ENCODE measurements at places on chromosomes 7 and 10.

- DNase-seq, result no peak
These were observed 150.4 kb downstream of the PARD3 start for GRCh38 chr10:34664706-34665105.

DNA sequence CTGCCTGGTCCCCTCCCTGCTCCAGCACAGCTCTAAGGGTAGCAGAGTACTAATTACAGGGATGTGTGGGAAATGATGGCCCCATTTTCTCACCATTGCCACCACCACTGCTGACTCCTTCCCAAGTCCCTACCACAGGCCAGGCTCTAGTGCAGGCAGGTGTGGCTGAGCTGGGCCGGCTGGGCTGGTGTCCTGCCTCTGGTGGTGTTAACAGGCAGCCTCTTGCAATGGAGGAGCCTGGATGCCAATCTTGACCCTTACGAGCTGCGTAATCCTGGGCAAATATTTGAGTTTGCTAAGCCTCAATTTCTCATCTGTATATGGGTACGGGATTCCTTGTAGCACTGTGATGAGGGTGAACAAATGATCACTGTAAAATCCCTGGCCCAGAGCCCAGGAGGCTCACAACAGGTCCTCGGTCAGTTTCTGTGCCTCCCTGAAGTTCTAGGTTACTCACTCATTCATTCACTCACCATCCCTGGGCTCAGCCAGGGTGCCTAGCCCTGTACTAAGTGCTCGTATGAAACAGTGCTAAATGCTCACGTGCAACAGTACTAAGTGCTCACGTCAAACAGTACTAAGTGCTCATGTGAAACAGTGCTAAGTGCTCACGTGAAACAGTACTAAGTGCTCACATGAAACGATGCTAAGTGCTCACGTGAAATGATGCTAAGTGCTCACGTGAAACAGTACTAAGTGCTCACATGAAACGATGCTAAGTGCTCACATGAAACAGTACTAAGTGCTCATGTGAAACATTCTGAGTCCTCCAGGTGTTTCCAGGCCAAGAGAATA lies 2.3 kb upstream of the FZD9 start:
- DNase-seq, result no peak

DNA sequence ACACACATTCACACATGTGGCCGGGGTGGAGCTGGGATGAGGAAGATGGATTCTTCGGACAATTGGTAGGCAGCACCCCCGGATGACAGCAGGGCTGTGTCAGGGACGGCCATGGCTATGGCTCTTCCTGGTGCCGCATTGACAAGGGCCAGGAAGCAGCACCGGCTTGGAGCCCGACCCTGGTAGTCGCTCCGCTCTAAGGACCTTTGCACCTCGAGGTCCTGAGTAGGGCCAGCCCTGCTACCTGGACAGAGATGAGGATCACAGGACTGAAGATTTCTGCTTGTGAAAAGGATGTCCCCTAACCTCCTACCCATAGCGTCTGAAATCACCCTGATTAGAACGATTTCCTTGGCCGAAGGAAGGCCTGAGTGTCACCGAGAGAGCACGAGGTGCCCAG lies 134.1 kb downstream of the ADARB2 start:
- no peak for DNase-seq

DNA sequence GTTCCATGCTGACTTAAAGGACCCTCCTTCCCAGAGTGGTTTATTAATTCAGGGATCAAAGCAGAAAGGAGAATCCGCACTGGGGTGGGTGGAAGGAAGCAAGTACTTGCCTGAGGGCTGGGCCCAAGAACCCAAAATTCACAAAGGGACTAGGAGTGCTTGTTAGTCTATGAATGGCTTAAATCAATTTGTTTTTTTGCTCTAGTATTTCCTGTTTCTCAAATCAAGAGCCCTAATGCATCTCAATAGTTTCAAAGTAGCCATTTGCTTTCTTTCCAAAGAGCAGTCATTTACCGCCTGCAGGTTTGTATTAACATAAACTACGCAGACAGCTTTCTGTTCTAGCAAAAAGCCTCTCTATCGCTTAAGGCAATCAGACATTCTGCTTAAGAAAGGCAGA lies 44.2 kb upstream of the SLC35G1 start:
- DNase-seq, result no peak

- no peak for DNase-seq
These were observed 122.0 kb downstream of the ADARB2 start for GRCh38 chr10:1615186-1615954.

- DNase-seq, result no peak
These were observed 11.6 kb upstream of the SNX10 start for GRCh38 chr7:26280097-26280496.

GRCh38 chr10:28947171-28947570 lies 269.9 kb downstream of the BAMBI start:
- no peak for DNase-seq

DNA sequence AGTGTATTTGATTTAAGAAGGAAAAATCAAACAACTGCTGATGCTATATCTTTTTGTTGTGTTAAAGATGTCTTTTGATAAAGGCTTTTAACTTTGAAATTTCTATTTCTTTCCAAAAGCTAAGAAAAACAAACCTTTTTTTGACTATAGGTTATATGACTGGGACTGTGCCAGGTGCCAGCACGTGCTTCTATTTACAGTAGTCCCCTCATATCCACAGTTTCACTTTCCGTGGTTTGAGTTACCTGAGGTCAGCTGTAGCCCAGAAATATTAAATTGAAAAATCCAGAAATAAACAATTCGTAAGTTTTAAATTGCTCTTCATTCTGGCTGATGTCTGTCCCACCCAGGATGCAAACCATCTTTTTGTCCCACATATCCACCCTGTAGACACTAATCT lies 104.3 kb downstream of the BBS9 start:
- no peak for DNase-seq

DNA sequence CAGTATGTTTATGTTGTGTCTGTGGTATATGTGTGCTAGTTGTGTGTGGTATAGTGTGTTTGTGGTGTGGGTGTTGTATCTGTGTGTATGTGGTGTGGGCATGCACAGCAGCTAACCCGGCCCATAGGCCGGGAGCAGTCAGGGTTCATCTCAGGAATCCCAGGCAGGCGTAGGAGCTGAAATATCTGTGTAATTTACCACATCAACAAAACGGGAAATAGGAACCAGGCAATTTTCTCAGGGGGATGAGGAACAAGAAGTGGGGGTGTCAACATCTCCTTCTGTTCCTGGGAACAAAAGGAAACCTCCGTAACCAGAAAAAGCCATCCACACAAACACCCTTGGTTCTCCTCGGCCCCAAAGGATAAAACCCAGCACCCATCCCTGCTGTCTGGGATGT lies 24.5 kb upstream of the ZNF488 start:
- peak; percentile 52 for DNase-seq

DNA sequence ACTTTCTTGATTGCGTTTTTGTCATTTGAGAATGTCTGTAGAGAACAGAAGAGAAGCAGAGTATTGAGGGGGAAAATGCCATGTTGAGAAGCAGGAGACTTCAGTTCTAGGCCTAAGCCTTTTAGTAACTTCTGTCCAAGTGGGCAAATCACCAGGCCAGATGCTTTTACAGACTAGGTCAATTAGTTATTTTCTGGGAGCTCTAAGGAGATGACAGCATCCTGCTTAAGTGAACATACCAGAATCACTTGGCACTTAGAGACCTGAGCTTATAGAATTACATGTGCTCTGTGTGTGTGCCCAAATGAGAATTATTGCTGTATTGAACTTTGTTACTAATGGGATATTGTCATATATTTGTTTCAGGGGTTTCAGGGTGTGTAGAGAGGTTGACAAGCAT lies 24.0 kb downstream of the AGK start:
- no peak for DNase-seq

DNA sequence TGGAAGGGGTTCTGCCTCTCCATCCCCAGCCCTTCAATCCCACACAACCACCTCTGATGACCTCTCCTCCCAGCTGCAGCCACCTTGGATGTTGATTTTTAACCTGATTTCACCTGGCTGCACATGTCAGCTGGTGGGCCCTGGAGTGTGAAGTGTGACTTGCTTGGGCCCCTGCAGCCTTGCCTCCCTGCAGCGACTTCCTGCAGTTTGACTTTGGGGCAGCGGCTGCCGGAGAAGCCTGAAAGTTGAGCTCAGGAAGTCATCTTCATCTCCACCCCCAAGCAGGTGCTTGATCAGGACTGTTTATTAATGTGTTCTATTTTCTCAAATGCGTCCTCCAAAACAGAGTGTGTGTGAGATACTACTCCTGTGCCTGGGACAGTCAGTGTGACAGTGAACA lies 675.2 kb upstream of the GALNT17 start:
- no peak for DNase-seq

DNA sequence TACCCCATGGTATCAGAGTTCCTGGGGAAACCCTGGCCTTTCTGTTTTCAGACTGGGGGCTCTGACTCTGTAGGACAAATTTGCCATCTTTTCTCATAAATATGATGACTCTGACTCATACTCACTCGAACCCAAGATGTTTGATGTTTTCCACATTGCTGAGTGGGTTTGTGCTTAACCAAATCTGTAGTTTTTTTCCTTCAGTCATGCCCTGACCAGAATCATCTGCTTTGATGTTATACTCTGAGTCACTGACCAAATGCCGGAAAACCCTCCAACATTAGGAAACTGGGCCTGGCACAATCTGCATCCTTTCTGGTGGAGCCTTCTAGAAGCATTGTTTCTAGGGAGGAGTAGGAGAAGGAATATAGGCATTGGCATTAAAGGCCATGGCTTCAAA lies 118.7 kb downstream of the C10orf105 start:
- DNase-seq, result peak; percentile 96

DNA sequence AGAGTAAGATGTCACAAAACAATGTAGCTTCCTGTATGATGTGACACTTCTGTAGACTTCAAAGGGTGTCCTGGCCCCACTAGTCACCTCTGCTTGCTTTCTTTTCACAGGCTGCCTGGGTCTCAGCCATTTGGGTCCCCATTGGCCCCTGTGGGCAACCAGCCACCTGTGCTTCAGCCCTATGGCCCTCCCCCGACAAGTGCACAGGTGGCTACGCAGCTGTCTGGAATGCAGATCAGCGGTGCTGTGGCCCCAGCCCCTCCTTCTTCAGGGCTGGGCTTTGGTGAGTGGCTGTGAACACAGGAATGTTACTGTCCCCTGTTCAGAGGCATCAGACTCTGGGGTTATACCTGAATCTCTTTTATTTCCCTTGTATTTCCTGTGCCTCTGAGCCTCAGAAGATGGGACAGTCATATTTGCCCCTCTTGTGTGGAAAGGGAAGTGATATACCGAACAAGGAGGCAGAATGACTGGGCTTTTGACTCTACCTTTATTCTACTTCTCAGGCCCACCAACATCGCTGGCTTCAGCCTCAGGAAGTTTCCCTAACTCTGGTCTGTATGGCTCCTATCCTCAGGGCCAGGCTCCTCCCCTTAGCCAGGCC lies 15.4 kb downstream of the SEC24C start:
- no peak for DNase-seq

DNA sequence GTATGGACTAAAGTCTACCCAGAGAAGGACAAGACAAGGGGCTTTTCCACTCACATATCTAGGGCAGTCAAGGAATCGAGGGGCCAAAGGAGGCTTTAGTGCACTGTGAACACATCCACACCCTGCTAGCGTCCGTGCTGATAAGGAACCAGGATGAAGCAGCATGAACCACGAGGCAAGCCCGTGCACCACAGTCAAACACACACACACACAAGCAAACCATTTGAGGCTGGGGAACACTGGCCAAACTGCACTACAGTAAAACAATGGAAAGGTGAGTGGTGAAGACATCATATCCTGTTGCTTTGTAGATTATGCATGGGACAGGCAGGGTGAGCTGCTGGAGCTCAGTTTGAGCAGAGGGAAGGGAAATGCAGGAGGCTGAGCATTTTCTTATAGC lies 177.4 kb upstream of the CDCA7L start:
- no peak for DNase-seq

DNA sequence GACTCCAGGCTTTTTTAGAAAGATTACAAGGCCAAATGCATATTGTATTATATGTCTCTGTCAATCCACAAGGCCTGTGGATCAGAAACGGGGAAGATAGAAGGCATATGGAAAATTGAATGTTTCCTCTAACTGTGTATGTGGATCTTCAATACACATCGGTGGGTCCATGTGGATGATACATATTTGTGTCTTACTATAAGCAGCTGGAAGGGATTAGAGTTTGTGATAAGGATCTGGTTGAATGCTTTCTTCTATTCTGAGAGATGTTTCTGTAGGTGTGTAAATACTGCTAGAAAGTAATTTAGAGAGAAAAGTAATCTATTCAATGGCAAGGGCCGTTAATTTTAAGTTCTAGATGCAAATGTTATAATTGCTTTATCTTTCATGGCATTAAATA lies 137.8 kb upstream of the AKR1E2 start:
- no peak for DNase-seq

DNA sequence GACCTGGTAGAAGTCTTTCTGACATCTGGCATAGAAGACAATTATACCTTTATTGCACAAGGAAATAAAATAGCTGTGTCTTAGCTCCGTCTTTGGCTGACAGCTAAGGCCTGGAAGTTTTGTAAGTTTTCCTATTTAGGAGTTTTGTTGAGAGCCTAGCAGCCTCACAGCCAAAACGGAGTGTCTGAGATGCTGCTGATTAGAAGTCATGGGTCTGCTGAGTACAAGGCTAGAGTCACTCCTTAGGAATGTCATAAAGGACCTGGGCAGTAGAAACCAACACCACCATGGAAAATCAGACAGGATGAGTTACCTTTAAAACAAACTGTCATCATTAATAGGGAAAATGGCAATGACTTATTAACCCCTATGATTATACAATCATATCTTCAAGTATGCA lies 442.5 kb downstream of the KCNMA1 start:
- DNase-seq, result no peak

DNA sequence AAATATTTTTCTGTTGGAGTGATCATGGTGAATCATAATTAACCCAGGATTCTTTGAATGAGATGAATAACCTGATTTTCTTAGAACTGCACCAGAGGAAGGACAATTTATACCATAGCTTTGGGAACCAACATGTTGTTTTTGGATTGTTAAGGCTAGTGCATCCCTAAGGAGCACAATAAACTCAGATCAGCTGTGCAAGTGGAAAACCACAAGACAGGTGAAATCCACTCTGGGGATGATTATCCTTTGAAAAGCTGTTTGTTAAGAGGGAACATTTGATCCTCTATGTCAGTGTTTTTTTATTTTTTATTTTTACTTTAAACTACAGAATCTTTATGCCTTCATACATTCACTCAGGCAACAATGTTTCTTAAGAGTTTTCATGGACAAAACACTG lies 232.1 kb upstream of the PCLO start:
- DNase-seq, result no peak

DNA sequence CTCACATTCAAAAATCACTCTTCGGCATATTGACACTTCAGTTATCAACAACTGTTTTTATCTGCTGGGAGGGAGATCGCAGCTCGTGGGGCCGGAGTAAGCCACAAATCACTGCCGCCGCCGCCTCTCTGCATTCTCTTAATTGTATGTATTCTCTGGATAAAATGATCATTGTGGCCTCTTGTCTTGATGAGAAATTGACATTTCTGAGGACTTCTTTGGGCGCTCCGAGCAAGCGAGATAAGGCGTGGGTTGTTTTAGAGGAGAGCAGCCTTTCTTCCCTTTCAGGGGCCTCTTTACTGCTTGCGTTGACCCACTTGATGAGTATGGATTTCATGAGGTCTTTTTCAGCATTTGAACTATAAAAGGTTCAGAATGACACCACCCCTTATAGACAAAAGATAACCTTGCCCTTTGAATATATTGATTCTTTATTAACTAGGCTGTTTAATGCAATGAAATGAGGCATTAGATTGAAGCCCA lies 130.6 kb downstream of the EBF3 start:
- DNase-seq, result no peak

- no peak for DNase-seq
These were observed 36.7 kb downstream of the LUC7L2 start for GRCh38 chr7:139396323-139396951.

All from inflammatory macrophage treated with lipopolysaccharide for 4 hours (primary cell).